Hepatocyte (in vitro differentiated cells): ENCODE measurements at places on chromosomes 1 and 21.

GRCh38 chr1:200131551-200132125 lies 104.1 kb downstream of the NR5A2 start:
- DNase-seq, result peak; percentile 58

GRCh38 chr1:26887125-26887524 lies 3.0 kb downstream of the GPN2 start:
- DNase-seq, result peak; percentile 58

- DNase-seq, result no peak
Measured at GRCh38 chr1:68202239-68202832, 30.0 kb downstream of the WLS start.

- peak; percentile 74 for DNase-seq
Measured at GRCh38 chr1:117093091-117093534, 28.4 kb downstream of the TRIM45 start.

- no peak for DNase-seq
Measured at GRCh38 chr21:16992448-16992847, 520.4 kb upstream of the CXADR start.
